ACHN (cell line): ENCODE measurements at places on chromosomes 5 and 9.

DNA sequence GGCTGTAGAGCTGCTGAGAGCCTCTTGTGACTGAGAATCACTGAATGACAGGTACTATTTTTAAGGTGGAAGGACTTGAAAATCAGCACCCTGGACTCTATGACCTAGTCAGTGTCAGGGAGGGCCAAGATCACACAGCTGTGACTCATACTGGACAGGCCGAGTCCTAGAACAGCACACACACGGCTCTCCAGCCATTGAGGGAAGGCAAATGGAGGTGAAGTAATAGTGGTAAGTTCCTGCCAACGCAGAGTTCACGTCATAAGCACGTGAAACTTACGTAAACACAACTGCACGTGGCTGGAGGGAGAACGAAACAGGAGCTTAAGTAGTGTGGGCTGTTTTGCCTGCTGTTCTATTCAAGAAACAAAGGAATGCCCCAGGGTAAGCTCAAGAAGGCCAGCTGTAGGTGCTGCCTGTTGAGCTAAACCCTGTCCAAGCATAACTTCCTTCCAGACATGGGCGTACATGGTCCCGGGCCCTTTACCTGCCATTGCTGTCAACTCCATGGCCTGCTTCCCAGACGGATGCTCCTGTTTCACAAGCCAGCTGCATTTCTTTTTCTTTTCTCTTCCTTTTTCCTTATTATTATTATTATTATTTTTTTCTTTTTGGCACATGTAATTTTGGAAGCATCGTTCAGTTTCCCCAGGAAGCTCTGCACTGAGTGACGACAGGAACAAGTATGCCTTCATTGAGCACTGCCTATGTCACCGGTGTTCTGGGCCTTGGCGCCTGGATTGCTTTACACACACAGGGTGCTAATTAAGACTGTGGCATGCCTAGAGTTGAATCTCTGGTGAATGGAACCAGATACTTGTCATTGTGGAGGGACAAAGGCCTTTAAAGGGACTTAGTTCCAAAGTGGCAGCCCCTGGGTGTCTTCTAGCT is 10.2 kb upstream of the LCP2 start:
- DNase-seq: peak; percentile 38

GRCh38 chr5:60335913-60336312 is 364.1 kb downstream of the DEPDC1B start:
- no peak for DNase-seq

GRCh38 chr5:176608142-176608705 is 1.7 kb downstream of the GPRIN1 start:
- no peak for DNase-seq

DNA sequence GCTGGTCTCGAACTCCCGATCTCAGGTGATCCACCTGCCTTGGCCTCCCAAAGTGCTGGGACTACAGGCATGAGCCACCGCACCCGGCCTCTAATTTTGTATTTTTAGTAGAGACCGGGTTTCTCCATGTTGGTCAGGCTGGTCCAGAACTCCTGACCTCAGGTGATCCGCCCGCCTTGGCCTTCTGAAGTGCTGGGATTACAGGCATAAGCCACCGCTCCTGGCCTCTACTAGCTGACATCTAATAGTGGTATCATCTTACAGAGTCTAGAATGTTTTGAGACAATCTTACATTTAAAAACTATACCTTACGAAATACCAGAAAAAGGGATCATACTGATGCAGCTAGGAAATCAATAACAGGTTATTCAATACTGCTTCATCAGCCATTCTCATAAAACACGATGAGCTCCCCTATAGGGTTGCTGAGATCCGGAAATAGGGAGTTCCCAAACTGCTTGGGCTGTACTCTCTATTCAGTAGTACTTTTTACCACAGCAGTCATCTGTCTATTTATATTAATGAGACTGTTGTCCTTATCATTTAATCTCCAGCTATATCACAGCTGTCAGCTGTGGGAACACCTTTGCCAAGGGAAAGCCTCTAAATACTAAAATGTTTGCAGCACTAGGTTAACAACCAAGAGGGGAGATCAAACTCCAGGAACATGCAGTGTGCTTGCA is 8.1 kb upstream of the UBE2D2 start:
- no peak for DNase-seq

- peak; percentile 54 for DNase-seq
Observed at GRCh38 chr5:5017827-5018577, 122.1 kb upstream of the ADAMTS16 start.

GRCh38 chr5:157860898-157861890 is 2.2 kb upstream of the CLINT1 start:
- DNase-seq: no peak

- no peak for DNase-seq
Observed at GRCh38 chr9:128885376-128885775, 3.4 kb downstream of the LRRC8A start.

DNA sequence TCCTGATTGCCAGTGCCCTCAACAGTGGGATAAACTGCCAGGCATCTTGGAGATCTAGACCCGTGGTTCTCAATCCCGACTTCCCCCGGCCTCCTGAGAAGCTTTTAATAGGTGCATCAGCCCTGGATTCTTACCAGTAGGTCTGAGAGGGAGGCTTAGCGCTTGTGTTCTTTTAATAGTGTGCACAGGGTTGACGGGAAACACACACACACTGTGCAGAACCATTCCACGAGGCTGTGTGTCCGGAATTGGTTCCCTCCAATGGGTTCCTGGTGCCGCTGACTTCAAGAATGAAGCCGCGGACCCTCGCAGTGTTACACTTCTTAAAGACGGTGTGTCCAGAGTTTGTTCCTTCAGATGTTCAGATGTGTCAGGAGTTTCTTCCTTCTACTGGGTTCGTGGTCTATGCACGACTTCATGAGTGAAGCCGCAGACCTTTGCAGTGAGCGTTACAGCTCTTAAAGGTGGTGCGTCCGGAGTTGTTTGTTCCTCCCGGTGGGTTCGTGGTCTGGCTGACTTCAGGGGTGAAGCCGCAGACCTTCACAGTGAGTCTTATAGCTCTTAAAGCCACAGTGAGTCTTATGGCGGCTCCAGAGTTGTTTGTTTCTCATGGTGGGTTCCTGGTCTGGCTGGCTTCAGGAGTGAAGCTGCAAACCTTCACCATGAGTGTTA is 46.6 kb upstream of the PRSS3 start:
- DNase-seq: no peak

- no peak for DNase-seq
Observed at GRCh38 chr9:88418025-88418424, 29.8 kb downstream of the SPIN1 start.

GRCh38 chr5:173339286-173339685 is 11.1 kb upstream of the STC2 start:
- DNase-seq: no peak

DNA sequence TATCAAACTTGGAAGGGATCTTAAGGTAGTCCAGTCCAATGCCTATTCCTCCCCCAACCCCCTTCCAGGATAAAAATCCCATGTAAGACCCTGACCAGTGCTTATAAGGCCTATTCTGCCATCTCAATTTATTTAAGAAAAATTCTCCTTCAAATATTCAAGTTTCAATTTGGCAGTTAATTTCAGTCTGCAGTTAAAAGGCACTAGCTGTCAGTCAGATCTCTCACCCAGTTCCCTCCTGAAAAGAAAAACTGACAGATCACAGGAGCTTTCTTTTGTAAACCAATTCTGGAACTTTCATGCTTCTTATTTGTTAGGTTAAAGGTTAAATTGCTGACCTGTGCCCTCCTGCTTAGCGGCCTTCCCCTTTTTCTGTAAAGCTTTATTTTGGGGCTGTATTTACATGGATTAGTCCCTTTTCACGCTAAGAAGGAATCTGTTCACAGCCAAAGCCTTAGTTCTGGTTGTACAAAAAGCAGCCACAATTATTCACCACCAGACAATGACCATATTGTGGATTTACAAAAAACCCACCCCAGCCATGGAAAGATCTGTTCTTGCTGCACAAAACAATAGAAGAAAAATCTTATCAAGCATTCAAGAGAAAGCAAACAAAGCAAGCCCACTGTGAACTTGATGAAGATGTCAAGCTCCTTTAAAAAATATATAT is 68.7 kb downstream of the DENND1A start:
- DNase-seq: no peak

DNA sequence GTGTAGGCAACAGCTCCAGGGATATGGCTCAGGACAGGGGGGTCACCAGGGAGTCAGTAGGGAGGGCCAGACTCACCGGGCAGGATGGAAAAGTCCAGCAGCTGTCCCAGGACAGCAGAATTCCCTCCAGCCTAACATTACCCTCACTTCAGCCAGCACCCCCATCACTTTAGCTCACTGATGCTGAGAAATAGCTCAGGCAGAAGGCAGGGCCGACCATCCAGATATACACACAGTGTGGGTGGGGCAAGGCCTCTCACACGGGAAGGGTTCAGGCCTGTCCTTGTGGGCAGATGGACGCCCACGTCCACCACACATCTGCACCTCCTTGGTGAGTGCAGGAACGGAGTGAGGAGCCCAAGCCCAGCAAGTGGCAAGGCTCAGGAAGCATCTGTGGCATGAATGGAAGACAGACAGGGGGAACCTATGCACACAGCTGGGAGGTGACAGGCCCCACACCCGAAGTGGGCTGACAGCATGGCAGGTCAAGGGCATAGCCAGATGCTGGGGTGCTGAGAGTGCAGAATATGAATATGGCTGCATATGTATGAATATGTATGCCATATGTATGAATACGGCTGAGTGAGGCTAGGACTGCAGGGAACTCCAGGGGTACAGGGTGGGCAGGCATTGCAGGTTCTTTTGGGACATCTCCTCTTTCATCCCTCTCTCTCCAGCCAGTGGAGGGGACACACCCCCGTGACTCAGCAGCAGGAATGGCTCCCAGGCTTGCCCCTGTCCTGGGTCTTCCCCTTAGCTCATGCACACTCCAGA is 17.0 kb downstream of the BICD2 start:
- no peak for DNase-seq

DNA sequence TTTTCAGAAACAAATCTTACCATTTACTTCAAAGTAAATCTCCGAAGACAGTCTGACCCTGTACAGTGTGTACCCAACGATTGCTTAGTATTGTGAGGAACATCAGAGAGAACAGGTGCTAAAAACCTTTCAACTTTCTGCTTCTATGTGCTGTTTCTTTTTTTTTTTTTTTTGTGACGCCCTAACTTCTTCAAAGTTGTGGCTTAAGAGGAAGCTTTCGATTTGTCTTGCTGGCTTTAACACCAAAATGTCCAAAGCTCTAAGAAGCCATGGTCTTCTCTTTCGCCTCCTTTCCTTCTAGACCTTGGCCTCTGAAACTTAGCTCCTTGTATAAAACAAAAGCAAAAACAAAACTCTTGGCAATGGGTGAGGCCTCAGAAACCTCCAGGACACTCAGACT is 1.2 kb downstream of the TNFSF8 start:
- DNase-seq: no peak

GRCh38 chr5:132335402-132335801 is 34.1 kb upstream of the SLC22A5 start:
- no peak for DNase-seq

GRCh38 chr5:129001841-129002526 is 36.7 kb downstream of the SLC27A6 start:
- DNase-seq: no peak

GRCh38 chr5:32110111-32110696 is 63.9 kb downstream of the GOLPH3 start:
- no peak for DNase-seq

DNA sequence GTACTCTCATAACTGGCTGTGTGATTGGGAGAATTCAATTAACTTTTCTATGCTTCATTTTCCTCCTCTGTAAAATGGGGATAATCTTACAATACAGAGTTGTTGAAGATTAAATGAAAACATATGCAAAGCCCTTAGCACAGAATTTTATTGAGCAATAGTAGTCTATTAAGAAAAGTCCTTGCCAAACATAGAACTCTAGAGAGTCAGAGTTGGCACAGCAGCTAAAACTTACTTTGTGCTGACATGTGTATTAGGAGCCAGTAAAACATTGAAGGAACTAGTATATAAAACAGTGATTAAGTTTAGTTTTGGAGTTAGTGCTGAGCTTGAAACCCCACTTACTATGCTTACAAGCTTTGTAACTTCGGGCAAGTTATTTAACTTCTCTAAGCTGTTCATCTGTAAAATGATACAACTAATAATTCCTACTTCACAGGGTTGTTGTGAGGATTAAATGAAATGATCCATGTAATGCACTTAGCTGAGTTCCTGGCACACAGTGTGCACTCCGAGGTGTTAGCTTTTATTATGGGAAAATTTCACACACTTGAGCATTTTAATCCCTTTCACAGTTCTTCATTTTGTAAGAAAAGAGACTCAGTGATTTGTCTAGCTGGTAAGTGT is 20.0 kb upstream of the GRIN3A start:
- no peak for DNase-seq

DNA sequence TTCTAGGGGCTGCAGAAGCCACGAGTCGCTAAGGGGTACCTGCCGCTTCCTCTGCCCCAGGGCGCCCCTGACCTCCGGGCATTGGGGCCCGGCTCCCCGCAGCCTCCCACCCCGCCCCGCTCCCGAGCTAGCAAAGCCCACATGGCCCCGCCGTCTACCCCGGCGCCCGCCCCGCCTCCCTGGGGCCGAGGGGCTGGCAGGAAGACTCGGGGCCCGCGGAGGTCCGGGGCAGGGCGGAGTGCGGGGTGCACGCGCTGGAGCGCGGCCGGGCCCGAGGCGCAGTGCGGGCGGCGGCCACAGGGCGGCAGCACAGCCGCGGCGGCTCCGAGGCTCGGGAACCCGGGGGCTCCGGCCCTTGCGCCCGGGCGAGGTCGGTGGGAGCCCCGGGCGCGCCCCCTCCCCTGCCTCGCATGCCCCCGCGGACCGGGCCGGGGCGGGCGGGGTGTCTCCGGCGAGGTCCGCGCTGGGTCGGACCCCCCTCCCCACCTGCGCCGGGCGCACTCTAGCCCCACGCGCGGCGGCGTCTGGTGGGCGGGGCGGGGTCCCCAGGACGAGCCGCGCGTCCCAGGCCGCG is 6.7 kb downstream of the NRARP start:
- DNase-seq: peak; percentile 30

- DNase-seq: no peak
Observed at GRCh38 chr5:178564397-178564796, 25.8 kb downstream of the COL23A1 start.

GRCh38 chr9:94936419-94936818 is 209.9 kb downstream of the AOPEP start:
- no peak for DNase-seq

DNA sequence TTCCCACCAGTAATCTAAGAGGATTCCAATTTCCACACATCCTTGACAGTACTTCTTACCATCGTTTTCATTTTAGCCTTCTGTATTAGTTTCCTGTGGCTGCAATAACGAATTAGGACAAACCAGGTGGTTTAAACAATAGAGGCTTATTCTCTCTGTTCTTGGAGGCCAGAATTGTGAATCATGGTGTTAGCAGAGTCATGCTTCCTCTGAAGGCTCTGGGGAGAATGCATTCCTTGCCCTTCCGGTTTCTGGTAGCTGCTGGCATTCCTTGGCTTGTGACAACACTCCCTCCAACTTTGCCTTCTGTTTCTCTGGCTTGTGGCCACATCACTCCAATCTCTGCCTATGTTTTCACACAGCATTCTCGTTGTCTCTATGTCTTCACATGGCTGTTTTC is 23.5 kb downstream of the RIGI start:
- DNase-seq: no peak

GRCh38 chr5:150557509-150557872 is 49.6 kb downstream of the NDST1 start:
- DNase-seq: no peak

GRCh38 chr5:141743866-141744272 is 61.8 kb upstream of the ARAP3 start:
- no peak for DNase-seq
